ENCODE measurements at places on chromosomes 6 and 20. TPM values are rescaled to one million over a fixed set of nuclear protein-coding genes. Genes with fewer than 3 reads are reported as not detected.

Gene PNPLA1
- 2.6 TPM for polyA plus RNA-seq

DNA sequence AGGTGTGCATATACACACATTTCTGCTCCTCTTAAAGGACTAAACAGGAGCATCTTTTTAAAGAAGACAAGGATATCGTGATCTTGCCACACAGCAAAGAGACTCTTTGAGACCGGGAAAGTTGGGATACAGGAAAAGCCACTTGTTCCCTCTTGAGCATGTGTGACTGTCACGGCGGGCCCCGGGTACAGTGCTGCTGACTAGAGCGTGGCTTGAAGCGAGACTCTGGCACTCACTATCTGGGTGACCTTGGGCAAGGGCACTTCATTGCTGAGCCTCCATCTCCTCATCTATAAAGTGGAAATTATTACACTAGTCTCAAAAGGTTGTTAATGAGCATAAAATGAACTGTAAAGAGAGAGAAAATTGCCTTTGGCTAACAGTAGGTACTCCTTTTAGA is 713.9 kb downstream of the PTPRT start:
- no peak for DNase-seq

- DNase-seq, result no peak
Observed at GRCh38 chr20:50038574-50038991, 55.8 kb downstream of the SNAI1 start.

Gene MPC1
- 92.9 TPM for polyA plus RNA-seq

Gene TCP11
- polyA plus RNA-seq, result 2.2 TPM

DNA sequence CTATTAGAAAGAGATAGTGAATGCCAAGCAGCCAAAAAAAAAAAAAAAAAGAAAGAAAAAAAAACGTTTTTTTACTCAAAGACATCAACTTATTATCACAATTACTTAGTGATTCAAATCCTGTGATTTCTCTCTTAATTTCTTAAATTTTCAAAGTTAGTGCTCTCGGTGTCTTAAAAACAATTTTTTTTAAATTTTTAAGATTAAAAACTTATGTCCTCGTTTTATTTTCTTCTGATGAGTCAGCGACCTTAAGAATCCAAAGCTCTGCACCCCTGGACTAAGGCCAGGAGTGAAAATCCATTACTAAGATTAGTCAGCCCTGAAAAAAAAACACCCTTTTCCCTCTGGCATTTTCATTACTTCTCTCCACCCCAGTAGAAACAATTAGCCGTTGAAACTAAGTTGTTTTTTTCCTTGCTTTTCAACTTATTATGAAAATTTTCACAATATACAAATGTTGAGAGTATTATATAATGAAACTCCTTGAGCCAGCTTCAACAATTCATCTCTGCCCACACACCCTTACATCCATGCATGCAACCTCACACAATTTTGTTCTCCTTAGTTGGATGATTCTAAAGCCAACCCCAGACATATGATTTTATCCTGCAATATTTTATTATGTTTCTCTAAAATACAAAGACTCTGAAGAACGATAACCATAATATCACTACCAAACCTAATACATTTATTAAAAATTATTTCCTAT is 85.6 kb upstream of the CARMIL1 start:
- DNase-seq, result peak; percentile 38

GRCh38 chr6:34144581-34145160 is 1.2 kb downstream of the GRM4 start:
- no peak for DNase-seq

Gene OGFR
- 36.0 TPM for polyA plus RNA-seq

Gene PPIL4
- polyA plus RNA-seq, result 53.8 TPM

GRCh38 chr20:46063652-46064054 is 26.1 kb downstream of the NCOA5 start:
- DNase-seq, result no peak

DNA sequence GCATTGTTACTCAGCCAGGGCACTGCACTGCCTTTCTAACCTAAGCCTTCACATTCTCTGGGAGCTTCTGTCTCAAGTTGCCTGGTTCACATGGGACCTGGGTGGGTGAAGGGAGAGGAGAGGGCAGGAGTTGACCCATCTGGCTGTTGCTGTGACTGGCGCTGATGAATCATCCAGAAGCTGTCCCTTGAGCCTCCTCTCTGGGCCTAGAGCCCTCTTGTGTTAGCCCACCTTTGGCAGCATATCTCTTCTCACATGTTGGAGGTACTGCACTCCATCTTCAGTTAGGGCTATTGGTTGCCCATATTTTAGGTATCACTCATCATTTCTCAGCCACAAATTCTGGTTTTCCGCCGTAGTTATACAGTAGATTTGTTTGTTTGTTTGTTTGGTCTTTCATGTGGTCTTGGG is 19.8 kb downstream of the XRN2 start:
- no peak for DNase-seq

Gene ADGB
- polyA plus RNA-seq, result 0.31 TPM

Gene FAM162B
- polyA plus RNA-seq, result 5.8 TPM

- DNase-seq, result no peak
Observed at GRCh38 chr20:52589251-52589812, 382.8 kb upstream of the TSHZ2 start.

DNA sequence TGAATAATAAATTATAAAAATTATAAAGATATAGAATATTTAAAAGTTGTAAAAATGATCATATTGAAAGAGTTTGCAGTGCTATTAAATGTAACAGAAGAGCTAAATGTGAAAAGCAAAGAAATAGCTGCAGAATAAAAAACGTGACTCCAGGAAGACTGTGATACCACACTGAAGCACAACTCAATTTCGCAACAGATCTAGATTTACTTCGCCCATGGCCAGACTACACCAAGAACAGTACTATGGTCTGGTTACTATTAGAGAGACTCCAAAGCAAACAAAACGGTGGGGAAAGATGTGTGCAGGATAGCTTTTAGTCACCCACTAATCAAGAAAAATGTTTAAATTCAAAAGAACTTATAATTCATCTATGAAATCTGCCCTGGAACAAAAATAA is 1.9 kb downstream of the CHD6 start:
- no peak for DNase-seq

Gene NR2E1
- not detected for polyA plus RNA-seq

Gene C20orf202
- polyA plus RNA-seq, result 0.44 TPM

Gene MANEA
- polyA plus RNA-seq, result 33.0 TPM

- DNase-seq, result no peak
Observed at GRCh38 chr20:61475729-61476128, 223.7 kb downstream of the CDH4 start.

GRCh38 chr20:57394121-57395082 is 3.2 kb downstream of the RBM38 start:
- no peak for DNase-seq

Gene KCNQ5
- 0.28 TPM for polyA plus RNA-seq

- DNase-seq, result no peak
Observed at GRCh38 chr20:42461965-42462593, 727.6 kb downstream of the PTPRT start.

Gene FOXC1
- polyA plus RNA-seq, result 97.0 TPM

GRCh38 chr6:73123632-73124329 is 101.5 kb downstream of the KHDC1L start:
- no peak for DNase-seq

Gene TRIM40
- polyA plus RNA-seq, result 0.06 TPM

- no peak for DNase-seq
Observed at GRCh38 chr6:126075335-126076071, 89.2 kb downstream of the TRMT11 start.

DNA sequence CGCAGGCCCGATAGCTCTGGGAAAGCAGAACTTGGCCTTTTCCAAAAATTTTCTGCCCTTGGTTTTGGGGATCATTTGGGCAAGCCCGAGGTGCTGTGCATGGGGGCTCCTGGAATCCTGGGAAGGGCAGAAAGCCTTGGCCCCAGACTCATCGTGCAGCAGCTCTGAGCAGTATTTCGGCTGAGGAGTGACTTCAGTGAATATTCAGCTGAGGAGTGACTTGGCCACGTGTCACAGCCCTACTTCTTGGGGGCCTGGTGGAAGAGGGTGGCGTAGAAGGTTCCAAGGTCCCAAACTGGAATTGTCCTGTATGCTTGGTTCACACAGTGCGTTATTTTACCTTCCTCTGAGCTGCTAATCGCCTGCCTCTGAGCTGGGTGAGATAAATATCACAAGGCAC is 1.1 kb upstream of the BMP2 start:
- DNase-seq, result no peak

GRCh38 chr6:33739571-33739970 is 7.1 kb downstream of the IP6K3 start:
- no peak for DNase-seq

DNA sequence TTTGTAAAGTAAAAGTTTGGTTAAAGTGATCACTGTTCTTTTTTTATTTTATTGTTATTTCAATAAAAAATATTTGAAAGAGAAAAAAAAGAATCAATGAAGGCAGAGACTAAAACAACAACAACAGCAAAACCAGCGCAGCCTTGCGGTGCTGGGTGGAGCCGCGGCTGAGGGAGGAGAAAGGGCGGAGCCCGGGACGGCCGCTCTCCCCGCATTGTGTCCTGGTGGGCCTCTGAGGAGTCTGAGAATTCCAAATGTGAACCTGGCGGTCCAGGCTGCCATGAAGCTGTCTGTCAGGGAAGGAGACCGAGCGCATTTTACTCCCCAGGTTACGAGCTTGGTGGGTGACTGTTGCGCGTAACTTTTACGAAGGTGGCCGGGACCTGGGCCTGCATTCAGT is 43.2 kb downstream of the TMEM242 start:
- DNase-seq, result no peak

DNA sequence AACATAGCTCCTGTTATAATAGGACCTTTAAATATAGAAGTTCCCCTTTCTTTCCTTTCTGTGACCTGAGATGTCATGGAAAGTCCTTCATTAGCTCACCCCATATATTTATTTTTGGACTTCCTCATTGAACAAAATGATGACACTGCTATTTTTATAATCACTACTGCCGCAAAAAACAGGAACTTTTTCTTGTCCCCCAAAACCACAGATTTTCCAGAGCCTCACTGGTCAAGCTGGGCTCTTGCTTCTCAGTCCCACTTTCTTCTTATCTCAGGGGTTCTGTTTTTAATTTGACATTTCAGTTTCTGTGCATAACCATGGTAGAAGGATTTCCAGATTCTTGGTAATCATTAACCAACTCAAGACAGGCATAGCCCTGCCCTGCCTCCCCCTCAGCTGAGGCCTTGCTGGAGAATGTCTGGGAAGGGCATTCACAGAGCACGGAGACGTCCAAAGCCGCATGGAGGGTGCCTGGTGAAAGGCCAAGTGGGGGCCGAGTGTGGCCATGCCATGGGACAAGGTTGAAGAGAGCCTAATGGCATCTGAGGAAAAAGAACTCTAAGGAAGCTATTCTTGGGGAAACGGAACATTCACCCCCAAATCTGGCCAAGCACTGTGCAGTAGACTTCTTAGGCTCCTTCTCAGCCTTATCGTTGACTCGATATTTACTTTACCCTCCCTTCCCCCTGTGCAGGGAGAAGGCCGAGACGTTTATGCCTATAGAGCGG is 73.7 kb downstream of the EDN1 start:
- DNase-seq, result no peak

DNA sequence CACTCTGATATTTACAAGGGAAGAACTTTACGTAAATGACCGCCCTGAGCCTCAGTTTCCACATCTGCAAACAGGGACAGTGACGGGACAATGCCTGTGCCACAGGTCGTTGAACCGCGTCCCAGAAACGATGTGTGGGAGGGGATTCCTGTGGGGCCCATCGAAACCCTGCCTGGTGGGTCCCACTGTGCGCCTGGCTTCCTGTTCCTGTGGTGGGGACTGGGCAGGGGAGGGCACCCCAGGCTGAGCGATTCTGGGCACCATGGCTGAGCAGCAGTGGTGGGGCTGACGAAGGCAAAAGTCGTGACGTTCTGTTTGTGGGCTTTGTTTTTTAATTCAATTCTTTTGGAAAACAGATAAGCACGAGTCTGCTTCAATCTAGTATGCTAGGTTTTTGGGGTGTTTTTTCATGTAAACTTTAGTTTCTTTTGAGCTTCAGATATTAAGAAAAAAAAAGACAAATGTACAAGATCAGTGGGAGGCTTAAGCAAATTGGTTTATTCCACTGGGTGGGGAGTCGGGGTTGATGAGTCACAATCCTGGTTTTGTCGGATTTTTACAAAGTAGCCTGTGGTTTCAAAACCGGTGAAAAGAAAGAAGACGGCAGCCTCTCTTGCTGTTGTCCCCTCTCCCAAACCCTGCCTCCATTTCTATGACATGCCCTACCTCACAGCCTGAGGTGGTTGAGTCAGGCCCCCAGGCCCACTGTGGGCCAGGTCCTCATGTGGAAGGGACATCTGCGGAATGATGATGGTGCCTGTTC is 40.4 kb downstream of the GNAS-AS1 start:
- DNase-seq, result no peak

Gene MOCS1
- 11.4 TPM for polyA plus RNA-seq

GRCh38 chr6:135854799-135855198 is 3.3 kb downstream of the PDE7B start:
- DNase-seq, result no peak

- no peak for DNase-seq
Observed at GRCh38 chr20:10647909-10648308, 25.9 kb downstream of the JAG1 start.

Gene SLA2
- 0.46 TPM for polyA plus RNA-seq

Gene GTSF1L
- polyA plus RNA-seq, result not detected

Gene SCRT2
- polyA plus RNA-seq, result 0.05 TPM

Gene IMPG1
- polyA plus RNA-seq, result 3.5 TPM
